Smooth muscle cell of the brain vasculature (primary cell): ENCODE measurements at places on chromosomes 2 and 18.
A peak's percentile ranks its signal among the peaks of the same experiment; 100 is the strongest.

GRCh38 chr2:218995972-218996711 lies 2.9 kb upstream of the CRYBA2 start:
- DNase-seq = peak; percentile 2

DNA sequence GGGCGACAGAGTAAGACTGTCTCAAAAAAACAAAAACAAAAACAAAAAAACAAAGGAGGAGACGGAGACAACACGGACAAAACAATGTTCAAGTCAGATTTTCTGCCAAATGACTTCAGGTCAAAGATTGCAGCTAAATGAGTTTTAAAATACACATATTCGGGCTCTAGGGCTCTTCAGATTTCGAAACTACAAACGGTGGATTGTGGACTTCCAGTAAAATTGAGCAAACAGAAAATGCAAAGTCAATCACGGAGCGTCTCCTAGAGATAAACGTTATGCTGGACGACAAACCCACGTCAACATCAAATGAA lies 558 bp downstream of the MRPS5 start:
- no peak for DNase-seq

DNA sequence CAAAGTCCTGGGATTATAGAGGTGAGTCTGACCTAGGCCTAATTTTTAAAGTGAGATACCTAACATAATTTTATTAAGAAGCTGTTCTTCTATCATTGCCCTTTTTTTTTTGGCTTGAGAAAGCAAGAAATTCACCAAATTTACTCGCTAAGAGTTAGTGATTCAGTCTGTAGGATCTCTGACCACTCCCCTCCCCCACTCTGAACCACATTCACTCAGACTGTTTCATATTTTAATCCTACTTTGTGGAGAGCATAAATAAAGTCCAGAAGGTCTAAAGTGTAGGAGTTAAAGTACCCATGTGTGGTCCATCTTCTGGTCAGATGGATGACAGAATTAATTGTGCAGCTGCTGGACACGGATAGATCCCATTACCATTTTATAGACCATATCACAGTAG lies 115.8 kb upstream of the MGAT5 start:
- no peak for DNase-seq

DNA sequence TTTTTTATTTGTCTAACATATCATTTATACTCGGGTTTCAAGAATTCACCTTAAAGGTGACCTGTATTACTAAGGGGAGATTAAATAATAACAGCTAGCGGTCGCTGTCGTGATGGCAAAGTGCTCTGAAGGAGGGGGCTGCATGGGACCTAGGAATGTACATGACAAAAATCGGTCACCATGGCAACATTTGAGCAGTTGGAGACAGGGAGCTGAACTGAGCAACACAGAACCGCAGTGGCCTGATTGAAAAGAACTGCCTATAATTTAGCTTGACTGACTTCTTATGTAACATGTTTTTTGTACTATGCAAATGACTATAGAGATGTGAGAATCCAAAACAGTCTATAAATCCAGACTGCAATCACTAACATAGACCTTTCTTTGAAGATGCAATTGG lies 34.3 kb upstream of the EPHA4 start:
- DNase-seq = no peak

GRCh38 chr2:54191361-54192135 lies 64.5 kb downstream of the TSPYL6 start:
- no peak for DNase-seq

GRCh38 chr18:43916984-43917383 lies 639.7 kb upstream of the SYT4 start:
- no peak for DNase-seq

- no peak for DNase-seq
These were observed 409.5 kb upstream of the CWC22 start for GRCh38 chr2:180416627-180417026.
